ENCODE measurements at places on chromosomes 3 and 15.

GRCh38 chr15:74291101-74292071 is 55.3 kb downstream of the CCDC33 start:
- DNase-seq = peak; percentile 65

DNA sequence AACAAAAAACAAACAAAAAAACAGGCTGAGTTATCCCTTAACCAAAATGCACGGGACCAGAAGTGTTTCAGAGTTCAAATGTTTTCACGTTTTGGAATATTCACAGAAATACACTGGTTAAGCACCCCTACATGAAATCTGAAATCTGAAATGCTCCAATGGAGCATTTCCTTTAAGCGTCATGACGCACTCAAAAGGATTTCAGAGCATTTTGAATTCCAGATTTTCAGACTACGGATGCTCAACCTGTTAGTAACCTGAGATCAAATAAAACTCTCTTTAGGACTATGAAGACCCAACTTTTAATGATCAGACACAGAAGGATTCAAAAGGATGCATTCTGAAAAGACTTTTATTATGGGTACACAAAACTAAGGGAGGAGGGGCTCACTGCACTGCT is 9.6 kb downstream of the CLPX start:
- DNase-seq = no peak

DNA sequence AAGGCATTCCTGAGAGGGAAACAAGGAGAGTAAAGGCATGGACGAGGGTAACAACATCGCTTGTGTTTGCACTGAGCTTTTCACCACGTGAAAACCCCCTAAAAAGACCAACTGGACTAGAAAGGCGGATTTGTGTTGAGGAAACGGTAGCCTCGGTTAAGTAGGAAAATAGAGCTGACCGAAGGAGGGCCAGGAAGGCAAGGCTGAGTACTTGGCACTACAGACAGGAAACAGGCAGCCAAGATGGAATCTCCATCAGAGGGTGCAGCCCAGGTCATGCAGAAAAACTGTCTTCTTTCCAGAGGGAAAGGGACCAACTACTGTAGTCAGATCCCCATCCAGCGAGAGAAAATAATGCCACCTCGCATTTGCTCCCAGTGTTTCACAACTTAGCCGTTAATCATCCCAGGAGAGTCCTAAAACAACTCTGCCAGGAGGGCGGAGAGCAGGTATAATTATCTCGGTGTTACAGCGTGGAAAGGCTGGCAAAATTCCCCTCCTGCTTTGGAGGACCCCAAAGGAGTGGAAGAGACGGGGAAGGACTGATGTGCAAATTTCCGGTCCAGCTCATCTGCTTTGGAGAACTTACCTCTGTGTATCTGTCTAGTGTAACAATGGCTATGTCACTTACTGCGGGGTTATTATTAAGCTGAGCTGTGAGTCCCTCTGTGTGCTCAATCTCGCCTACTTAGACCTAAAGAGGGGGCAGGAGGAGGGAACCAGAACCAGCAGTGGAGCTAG is 77.2 kb downstream of the MYO1E start:
- DNase-seq = no peak

DNA sequence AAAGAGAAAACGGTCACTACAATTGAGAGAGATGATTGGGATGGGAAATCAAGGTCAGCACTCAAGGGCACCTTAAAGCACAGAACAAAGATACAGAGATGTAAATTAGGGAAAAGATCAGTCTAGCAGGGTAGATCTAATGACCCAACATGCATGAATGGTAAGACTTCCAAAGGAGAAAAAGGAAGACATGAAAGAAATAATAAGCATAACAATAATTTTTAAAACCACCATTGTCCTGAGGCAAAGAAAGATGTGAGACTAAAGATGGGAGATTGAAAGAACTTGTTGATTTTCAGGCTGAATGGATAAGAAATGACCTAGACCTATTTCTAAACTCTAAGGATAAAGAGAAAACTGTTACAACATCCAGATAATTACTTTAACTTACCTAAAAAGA is 34.8 kb upstream of the AMOTL2 start:
- DNase-seq = no peak

- no peak for DNase-seq
These were observed 21.4 kb upstream of the CHST2 start for GRCh38 chr3:143098032-143098764.

All from right renal pelvis (tissue), 4 donors.